ENCODE measurements at places on chromosomes 3 and 15.

DNA sequence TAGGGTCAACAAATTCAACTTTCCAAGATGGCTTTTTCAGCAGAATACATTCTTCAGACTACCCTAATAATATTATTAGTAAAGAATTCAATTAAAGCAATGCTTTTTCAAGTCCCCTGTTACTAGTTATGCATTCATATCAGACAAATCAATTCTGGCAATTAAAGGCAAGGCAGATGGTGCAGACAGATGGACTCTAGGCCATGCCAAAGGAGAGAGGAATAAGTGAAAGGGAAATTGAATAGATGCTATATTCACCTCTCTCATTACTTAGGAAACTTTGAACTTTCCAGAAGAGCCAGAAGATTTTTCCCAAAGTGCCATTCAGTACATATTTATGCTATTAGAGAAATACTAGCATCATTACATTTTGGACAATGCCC lies 487.7 kb upstream of the RASGRP1 start:
- no peak for DNase-seq

DNA sequence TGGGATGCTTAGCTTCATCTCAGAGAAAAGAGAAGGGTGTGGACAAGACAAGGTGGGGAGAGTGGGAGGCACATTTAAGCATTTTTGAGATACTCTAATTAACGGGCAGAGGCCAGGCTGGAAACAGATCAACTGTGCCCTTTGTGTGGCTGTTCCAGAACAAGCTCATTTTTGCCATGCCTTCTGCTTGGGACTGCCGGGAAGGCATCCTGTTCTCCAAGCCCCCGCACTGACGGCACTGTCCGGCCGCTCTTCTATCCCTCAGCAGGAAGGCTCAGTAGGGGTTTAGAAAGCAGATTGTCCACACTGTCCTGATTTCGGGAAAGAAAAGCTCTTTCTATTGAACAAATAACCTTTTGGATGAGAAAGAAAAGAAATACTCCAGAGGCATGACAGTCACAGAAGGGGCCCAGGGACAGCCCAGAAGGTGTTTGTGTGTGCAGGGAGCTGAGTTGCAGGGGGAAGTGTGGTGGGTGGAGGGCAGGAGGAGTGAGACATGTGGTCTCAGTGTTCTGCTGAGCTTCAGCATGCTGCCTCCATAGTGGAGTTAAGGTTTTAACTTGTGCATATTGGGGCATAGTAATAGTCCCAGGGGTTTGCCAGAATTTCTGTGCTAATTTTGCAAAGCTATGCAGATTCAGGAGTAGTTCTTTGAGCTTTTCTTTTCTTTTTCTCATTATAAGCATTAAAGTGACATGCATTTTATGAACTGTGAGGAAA lies 27.3 kb downstream of the SV2B start:
- no peak for DNase-seq

GRCh38 chr3:170356596-170357175 lies 829 bp upstream of the SKIL start:
- DNase-seq, result peak; percentile 84

GRCh38 chr3:18111796-18112232 lies 313.3 kb downstream of the SATB1 start:
- DNase-seq, result peak; percentile 44

DNA sequence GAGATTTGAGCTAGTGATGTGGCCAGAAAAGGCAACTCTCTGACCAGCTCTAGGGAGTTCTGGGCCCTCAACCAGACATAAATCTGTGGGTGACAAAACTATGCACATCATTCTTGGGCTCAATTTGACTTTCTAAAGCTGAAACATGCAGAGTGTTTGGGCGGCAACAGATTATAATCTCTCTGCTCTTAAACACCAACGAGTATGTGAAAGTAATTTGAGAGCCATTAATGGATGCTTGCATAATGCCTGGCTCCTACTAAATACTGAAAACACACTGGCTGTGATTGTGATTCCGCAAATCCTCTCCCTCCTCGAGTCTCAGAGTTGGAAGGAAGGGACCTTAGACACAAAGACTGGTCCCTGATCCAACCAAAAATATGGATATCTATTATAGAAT lies 186.7 kb downstream of the UACA start:
- no peak for DNase-seq

DNA sequence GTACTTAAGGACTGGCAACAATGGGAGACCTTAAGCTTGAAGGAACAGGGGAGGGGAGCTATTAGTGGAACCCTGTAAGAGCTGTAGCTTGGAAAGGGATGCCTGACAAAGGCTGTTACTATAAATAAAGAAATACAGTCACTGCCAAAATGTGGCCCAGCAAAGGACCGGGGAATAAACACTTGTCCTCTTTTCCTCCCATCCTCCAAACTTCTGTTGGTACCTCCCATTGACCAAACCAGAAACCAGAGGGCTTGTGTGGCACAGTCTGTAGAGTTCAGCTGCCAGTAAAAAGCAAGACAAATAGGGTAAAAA lies 25.1 kb upstream of the TCF12 start:
- no peak for DNase-seq

DNA sequence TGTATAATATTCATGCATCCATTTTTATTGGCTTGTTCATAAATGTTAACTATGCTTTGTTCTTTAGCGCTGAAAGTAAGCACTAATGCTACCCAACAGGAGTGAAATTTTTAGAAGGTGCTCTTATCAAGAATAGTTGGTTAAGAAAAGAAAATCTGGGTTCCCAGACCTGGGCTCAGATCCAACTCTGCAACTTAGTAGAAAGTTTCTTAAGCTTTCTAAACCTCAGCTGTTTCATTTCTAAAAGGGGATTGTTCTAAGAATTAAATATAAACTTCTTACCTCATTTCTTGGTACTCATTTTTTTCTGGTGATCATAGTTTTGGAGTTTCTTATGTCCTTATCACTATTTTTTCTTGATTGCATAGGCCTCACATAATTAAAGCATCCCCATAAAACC lies 12.1 kb downstream of the ARPP21 start:
- DNase-seq, result no peak

DNA sequence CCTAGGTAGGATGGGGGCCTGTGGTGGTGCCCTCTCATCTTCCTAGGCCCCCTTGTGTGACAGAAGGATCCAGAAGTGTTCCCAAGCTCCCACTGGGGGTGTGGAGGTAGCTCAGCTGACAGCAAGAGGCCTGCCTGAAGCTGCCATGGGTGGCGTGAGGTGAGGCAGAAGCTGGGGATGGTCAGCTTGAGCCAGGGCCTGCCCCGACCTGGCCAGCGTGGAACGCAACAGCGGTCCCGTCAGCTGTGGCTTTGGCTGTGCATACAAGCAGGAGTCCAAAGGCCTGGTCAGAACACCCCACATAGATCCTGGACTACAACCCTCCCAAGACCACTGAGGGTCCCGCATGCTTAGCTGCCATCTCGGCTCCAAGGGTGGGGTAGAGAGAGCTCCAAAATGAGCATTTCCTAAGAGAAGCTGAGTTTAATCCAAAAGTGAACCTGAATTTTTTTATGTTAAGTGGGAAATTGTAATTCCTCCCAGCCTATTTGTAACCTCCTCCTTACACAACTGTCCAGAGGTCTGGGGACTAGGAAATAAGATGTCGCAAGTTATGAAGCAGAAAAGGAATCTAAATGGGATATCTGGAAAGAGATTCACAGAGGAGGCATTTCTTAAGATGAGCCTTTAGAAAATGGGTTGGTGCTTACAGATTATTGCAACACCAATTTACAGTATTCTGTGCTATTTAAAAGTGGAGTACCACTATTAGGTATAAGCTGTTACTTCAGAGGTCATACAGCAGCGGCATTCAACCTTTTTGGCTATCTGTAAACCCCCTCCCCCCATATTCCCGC lies 9.9 kb upstream of the PLA2G4D start:
- no peak for DNase-seq

DNA sequence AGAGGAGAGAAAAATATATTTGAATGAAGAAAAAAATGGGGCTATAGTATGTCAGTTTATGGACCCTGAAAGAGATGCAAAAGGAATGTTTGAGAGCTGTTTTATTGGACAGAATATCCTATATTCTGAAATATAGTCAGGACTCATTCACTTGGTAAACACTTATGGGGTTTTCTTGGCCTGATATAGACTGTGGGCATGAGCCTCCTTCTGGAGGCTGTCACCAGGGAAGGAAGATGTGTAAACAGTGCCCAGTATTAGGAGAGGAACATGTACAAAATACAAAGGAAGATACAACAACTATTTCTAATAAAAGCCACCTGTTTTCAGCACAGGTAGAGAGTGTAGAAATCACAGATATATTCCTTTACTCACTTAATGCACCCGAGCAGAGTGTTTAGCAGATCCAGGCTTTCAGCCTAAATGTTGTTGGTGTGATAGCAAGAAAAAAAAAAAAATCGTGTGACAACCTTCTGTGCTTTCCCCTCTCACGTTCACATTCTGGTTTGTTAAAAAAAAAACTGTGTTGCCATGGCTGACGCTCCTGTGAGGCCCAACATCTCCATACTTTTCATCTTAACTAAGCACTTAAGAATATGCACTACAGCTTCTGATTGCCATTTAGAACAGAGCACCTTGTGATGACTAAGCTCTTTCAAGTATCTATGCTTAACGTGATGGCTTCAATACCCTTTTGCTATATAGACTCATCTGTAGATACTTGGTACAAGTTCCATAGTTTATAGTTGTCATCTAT lies 134.1 kb downstream of the MBNL1 start:
- DNase-seq, result no peak

- peak; percentile 60 for DNase-seq
These were observed 76.1 kb upstream of the THBS1 start for GRCh38 chr15:39504808-39505207.

DNA sequence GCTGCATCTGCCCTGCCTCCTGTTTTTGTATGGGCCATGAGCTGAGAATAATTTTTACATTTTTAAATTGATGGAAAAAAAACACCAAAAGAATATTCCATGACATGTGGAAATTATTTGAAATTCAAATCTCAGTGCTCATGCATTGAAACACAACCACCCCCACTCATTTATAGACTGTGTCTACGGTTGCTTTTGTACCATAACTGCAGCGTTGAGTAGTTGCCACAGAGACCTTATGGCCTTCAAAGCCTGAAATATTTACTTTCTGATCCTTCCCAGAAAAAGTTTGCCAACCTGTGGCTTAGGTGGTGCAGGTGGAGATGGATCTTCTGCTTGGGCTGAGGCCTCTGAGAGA lies 28.1 kb downstream of the ARNT2 start:
- DNase-seq, result no peak

GRCh38 chr3:108106449-108106848 lies 15.6 kb upstream of the CD47 start:
- no peak for DNase-seq

DNA sequence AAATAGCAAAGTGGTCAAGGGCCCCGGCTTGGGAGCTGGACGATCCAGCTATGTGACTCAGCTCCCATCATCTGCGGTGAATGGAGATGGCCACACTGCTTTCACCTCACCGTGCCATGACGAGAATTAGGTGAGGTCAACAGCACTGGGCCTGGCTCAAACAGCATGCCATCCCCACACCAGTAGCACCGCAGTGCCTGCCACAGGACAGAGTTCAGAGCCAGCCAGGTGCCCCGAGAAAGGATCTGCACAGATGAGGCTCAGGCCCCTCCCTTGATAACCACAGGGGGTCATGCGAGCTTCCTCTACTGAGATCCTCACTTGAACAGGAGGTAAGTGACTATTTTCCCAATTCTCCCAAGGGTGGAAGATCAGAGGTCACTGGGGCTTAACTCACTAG lies 29.4 kb downstream of the ZXDC start:
- DNase-seq, result no peak

DNA sequence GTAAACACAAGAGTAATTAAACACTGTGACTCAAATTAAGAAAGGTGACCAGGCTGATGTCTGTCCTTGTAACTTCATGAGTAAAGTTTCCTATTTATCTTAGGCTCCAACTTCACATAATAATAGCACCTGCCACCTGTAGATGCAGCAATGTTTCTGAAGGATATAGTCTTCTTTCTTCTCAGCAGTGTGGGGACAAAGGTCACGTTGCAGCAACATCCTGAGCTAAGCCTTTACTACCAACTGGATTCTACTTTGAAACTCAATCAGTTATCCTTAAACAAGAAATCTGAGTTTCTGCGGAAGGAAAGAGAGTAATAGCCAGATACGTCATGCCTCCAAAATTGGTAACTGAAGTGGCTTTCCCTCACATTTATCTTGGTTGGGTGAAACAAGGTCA lies 253.1 kb downstream of the RBMS3 start:
- no peak for DNase-seq

- DNase-seq, result no peak
These were observed 475.3 kb downstream of the FHIT start for GRCh38 chr3:60775985-60776384.

- no peak for DNase-seq
These were observed 37.3 kb downstream of the SLC2A2 start for GRCh38 chr3:170989100-170989648.

GRCh38 chr3:154766765-154767503 lies 313.2 kb upstream of the MME start:
- DNase-seq, result no peak

- DNase-seq, result no peak
These were observed 3.6 kb upstream of the OR5K4 start for GRCh38 chr3:98350082-98350481.

- peak; percentile 30 for DNase-seq
These were observed 458.1 kb upstream of the NR2F2 start for GRCh38 chr15:95872366-95872771.

DNA sequence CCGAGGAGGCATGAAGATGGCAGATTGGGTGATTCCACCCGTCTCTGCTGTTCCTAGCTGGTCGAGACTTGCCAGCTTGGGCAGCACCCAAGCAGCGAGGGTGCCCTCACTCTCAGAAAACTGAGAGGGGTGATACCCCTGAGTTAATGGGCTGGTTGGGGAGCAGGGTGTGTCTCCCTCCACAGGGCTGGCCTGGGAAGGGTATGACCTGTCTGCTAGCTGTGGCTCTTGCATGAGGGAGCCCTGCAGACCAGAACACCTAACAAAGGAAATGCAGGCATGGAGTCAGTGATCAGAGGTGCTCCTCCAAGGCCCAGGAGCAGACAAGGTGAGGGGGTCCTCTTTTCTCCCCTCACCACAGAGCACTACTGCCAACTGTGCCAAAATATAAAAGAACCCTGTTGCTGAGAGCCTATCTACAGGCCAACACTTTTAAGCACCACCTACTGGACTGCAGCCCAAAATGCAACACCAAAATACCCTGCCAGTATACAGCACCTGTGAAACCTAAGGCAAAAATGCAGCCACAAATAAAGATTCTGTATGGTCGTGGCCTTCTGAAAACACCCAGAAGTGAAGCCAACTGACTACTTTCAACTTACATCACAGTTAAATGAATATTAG lies 35.8 kb upstream of the PPM1L start:
- DNase-seq, result no peak

GRCh38 chr3:196327405-196327804 lies 9.4 kb upstream of the DYNLT2B start:
- no peak for DNase-seq

DNA sequence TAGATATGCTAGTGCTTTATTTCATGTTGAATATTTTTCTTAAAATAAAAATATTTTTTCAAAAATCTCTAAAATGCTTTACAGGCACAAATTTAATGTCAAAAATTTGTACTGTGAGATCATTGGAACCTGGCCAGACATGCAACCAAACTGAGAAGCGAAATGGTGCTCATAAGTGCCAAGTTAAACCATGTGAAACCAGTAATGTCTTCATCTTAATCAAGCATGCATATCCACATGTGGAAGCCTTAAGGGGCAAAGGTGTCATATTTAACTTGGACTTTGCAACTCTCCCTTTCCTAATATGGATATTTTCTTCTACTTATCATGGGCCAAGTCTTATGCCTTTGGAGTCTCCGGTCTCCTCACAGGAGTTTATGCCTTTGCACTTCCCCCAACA lies 208.9 kb upstream of the COL8A1 start:
- DNase-seq, result peak; percentile 8

GRCh38 chr3:56131974-56132590 lies 336.2 kb downstream of the ERC2 start:
- peak; percentile 95 for DNase-seq
